ENCODE measurements at places on chromosomes 13 and 19.

DNA sequence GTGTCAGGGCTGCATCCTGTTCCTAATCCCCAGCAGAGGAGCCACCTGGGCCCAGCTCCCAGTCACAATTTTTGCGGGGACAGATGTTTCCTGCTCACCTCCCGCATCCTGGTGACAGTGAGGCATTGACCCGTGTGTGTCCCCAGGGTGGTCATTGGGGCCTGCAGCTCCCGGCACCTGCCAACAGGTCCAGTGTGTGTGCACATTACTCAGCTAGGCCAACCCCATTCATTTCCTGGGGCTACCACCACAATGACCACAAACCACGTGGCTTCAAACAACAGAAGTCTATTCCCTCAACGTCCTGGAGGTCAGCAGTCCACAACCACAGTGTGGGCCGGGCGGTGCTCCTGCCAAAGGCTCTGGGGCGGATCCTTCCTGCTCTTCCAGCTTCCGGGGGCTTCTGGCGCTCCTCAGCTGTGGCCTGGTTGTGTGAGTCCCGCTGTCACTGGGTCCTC, 11.9 kb upstream of the F2RL3 start:
- no peak for DNase-seq

- DNase-seq, result peak; percentile 92
Observed at GRCh38 chr19:1173845-1174809, at the start of gene SBNO2. Gene SBNO2 (minus strand): TSS chr19:1174268. CDS start chr19:1154276, 19,992 bp downstream.

DNA sequence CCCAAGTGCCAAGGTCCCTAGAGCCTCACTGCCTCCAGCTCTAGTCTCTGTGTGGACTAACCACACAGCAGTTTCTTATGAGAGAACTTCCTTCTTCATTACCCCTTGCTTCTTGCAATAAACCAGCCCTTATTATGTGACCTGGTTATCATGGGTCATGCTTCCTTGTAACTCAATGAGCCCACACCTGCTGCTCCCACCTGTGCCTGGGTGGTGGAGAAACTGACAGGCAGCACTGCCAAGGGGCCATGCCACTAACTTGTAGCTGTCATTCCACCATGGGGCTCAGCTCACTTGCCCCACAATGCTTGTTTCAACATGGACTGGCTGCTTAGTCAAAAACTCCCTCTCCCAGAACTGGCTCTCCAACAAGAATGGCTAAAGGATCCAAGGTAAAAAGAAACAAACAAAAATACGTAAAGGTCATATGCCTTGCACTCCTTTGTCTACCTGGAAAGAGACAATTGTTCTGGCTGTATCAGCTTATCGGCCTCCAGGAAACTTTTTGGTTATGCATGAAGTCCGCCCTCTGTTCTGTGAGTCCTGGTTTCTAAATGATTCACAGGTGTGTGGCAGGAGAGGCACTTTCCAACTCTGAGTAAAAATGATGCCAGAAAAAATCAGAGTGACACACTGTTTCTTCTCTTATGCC, 446.4 kb downstream of the COG6 start:
- no peak for DNase-seq

DNA sequence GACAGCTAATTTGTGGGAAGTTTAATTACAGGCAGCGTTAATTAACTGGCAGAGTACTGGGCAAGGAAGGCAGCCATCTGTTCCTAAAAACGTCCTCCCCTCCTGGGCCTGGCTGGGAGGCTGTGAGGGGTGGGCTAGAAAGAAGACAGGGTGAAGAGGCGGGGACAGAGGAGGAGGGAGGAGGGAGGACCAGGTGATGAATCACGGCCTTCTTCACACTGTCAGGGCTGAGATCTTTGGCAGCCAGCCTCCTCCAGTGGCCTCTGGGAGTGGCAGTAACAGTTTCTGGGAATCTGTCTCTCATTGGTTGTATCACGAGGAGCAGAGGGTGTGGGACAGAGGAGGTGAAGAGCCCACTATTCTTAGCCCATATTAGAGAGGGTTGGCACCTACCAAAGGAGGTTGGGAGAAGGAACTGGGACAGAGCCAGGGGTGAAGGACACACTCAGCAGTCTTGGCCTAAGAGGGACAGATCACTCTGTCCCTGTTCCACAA, 9.6 kb upstream of the ZNRF4 start:
- DNase-seq, result no peak

- no peak for DNase-seq
Observed at GRCh38 chr13:34803756-34804155, 138.3 kb upstream of the NBEA start.

DNA sequence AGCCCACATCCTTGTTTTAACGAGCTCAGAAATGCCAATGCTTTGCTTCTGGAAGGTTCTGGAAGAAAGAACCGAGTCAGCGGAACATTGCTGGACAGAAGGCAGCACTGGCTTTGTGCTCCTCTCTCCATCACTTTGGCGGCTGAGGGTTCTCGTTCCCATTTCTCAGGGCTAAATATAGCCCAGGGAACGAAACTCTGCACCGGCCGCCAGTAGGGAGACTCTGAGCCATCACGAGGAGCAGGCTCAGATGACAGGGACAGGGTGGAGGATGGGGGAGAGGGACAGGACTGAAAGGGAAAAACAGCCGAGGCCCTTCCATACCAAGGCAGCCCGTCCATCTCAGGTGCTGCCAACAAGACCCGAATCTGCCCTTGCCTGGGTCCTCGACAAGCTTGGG, 166.4 kb downstream of the CACNA1A start:
- no peak for DNase-seq
